Fibroblast of skin of back (primary cell): ENCODE measurements at places on chromosomes 12 and 14.
A peak's percentile ranks its signal among the peaks of the same experiment; 100 is the strongest.

DNA sequence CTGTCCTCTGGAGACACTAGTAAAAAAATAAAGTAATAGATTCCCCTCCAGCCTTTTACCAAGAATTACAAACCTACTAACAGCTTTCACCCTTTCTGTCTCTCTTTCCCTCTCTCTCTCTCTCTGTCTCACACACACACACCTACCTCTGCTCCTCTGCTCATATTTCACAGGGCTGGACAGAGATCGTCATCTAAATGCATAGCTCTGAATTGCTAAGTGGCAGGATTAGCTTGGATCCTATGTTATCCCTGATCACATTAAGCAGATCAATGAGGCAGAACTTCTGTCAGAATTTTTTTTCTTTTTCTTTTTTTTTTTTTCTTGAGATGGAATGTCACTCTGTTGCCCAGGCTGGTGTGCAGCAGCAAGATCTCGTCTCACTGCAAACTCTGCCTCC lies 22.9 kb downstream of the VCPKMT start:
- no peak for DNase-seq

- DNase-seq = peak; percentile 11
These were observed 80.3 kb downstream of the AVPR1A start for GRCh38 chr12:63070709-63071108.

DNA sequence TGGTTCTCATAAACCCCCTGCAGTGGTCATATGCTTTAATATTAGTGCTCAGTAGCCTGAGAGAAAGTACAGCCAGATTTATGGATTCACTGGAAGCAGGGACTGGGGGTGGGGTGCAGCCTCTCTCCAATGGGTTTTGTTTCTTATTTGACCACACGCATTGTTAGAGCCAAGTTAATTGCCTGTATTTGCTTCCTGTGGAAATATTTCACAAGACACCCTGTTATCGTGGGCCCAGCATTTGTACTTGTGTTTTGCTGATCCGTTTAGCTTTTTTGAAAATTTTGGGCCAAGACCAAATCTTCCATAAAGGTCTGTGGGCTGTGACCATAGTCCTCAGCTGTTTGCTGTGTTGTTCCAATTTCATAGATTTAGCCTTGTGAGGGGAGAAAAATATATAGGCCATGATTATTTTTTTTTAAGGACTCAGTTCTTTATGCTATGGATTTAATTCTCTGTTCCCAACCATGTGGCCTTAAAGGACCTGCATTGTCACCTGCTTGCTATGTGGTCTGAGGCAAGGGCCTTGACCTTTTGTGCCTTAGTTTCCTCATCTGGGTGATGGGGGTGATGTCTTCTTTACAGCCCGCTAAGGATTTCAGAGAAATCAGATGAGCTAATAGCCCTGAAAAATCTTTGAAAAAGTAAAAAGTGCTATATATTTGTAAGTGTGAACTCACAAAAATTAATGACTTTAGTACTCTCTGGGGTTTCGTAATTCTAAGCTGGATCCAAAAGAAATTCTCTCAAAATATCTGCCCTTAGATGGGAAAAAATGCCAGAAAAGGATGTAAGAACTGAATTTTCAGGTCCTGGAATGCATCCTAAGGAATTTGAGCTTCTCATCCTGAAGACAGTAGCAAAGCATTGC lies 370.2 kb downstream of the DPF3 start:
- no peak for DNase-seq

GRCh38 chr12:47740606-47741339 lies 15.5 kb upstream of the ENDOU start:
- no peak for DNase-seq

DNA sequence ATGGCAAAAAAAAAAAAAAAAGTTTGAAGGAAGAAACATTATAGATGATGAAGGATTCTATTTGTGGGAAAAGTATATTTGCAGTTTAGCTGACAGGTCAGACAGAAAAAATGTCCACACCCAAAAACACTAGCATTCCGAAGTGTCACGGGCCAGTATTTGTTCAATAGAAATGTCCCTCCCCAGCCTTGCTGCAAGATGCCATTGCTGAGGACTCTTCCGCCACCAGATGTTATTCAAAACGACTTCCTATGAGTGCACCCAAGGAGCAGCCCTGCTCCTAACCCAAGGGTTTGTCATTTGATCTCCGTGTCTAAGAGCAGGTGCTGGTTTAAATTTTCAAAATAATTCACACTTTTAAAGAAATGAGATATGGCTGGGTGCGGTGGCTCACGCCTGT lies 163.1 kb downstream of the GCH1 start:
- no peak for DNase-seq

DNA sequence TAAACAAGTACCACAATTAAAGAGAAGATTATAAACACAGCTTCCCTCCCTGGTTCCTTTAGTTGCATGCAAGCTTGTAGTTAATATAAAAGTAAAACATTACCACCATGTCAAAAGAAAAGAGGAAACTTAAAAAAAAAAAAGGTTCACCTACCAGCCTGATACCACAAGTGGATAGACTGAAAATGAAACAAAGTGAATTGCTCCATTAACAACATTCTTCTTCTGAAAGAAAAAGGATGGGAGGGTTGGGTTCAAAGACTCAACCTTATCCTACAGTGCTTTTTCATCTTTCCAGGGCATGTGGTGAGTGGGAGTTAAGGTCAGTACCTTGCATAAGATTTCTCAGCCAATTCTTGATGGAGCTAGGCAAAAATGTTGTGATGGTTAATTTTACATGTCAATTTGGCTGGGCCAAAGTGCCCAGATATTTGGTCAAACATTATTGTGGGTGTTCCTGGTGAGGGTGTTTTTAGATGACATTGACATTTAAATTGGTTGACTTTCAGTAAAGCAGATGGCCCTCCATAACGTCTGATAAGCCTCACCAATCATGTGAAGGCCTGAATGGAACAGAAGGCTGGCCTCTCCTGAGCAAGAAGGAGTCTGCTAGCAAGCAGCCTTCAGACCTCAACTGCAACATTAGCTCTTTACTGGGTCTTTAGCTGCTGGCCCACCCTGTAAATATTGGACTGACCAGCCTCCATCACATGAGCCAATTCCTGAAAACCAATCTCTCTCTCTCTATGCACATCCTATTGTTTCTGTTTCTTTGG lies 28.8 kb downstream of the VCPKMT start:
- no peak for DNase-seq

GRCh38 chr12:51424094-51424661 lies 453 bp upstream of the SLC4A8 start:
- no peak for DNase-seq

GRCh38 chr12:112370868-112371510 lies 11.2 kb downstream of the HECTD4 start:
- no peak for DNase-seq

GRCh38 chr14:29913566-29913965 lies 14.1 kb downstream of the PRKD1 start:
- DNase-seq = peak; percentile 9

DNA sequence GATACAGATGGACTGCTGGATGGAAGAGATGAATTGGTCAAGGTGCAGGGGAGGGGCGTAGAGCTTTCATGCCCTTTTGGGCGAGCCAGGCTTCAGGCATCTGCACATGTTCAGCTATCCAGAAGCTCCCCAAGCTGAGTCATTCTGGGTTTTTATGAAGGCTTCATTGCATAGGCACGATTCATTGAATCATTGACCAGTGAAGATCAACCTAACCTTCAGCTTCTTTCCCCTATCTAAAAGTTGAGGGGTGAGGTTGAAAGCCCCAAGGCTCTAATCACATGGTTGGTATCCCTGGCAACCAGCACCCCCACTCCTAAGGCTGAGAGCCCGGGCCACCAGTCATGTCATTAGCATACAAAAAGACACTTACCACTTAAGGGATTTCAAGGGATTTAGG lies 36.3 kb downstream of the RPS29 start:
- DNase-seq = peak; percentile 33

DNA sequence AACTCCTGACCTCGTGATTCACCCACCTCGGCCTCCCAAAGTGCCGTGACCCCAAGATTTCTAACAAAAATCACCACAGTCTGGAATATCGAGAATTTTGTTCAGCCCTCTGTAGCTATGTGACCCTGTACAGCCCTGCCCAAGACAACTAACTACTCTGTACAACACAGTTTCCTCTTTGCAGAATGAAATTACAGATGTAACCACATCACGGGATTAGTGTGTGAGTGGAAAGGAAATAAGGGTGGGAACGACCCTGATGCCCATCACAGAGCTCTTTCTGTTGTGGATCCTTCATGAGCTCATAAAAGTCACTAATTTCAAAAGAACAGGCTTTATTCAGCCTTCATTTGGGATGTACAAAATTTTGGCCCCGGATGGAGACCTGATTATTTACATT lies 50.5 kb upstream of the KRR1 start:
- DNase-seq = no peak

DNA sequence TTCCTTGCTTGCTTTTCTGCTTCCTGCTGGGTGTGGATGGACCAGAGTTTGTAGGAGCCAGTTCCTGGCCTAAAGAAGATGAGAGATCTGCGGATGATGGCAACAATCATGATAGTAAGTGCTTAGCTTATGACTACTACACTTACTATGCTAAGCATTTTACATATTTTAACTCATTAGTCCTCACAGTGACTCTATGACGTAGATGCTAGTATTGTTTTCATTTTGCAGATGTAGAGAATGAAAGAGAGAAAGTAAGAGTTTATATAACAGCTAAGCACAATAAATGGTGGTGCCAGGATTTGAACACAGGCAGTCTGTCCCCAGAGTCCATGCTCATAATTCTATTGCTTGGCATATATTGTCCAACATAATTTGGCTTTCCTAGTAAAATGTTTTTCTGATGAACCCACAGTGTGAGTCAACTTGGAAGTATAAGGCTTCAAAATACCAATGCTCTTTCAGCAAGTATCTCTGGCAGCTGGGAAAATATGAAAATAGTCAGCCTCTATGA lies 363.2 kb upstream of the DDHD1 start:
- peak; percentile 92 for DNase-seq

- DNase-seq = no peak
These were observed 392 bp downstream of the SLC15A4 start for GRCh38 chr12:128823216-128823915.
